Cerebellar nuclear complex (tissue), 1 donor: ENCODE measurements at places on chromosomes 13 and 19.
A peak's percentile ranks its signal among the peaks of the same experiment; 100 is the strongest.

DNA sequence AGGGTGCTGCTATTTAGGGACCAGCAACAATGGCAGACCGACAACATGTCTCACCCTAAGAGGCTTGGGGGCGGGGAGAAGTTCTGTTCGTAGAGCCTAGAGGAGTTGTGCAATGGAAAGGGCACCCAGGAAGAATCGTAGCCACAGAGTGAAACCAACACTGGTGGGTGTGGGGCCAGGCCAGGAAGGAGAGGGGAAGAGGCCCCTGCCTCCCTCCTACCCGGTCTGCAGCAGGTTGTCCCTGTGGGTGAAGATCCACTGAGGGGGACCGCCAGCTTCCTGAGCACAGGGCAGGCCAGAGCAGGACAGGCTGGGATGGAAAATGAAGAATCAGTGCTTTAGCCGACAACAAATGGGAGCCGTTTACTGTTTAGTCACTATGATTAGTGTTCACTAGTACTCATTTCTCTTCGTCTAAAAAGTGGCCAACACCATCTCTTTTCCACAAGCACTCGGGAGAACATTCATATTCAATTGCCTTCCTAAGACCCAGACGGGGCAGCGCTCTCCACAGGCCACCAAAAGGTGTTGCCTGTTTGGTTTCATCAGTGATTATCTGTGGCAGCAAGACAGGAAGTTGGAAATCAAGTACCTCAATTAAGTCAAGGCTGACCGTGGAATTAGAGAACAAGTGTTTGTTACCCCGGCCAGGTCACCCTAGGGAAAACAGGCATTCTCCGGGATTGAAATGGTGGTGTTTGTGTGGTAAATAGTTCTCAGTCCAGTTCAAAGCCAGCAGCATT is 1.1 kb upstream of the ATP11A start:
- no peak for DNase-seq

- no peak for DNase-seq
These were observed 287.1 kb downstream of the TBC1D4 start for GRCh38 chr13:75194717-75195462.

DNA sequence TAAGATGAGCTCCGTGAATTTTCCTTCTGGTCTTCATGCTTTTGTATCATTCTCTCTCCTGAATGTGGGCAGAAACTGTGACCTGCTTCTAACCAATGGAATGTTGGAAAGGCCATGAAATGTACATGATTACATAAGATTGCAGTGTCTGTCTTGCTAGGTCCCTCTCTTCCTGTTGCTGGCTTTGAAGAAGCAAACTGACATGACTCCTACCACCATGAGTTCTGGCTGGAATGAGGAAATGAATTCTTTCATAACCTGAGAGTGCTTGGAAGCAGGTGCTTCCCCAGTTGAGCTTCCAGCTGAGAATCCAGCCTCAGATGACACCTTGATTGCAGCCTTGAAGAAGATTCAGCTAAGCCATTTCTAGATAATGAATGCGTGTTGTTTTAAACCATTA is 275.0 kb upstream of the MIR17HG start:
- DNase-seq: no peak

DNA sequence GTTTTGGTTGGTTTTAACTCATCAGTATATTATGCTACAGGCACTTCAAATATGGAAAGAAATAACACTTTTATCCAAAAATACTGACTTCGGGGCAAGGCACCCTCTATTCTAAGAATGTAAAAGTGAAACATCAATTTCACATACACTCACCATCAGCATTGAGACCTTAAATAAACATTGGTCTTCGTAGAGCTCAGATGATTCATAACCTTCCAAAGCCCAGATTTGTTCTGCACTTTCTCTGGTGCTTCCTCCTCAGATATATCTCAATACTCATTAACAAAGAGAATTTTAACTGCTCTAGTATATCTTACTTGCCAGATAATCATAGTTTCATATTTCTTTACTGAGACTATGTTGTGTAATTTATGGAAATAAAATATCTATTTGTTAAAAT is 794.3 kb downstream of the LIG4 start:
- DNase-seq: no peak

DNA sequence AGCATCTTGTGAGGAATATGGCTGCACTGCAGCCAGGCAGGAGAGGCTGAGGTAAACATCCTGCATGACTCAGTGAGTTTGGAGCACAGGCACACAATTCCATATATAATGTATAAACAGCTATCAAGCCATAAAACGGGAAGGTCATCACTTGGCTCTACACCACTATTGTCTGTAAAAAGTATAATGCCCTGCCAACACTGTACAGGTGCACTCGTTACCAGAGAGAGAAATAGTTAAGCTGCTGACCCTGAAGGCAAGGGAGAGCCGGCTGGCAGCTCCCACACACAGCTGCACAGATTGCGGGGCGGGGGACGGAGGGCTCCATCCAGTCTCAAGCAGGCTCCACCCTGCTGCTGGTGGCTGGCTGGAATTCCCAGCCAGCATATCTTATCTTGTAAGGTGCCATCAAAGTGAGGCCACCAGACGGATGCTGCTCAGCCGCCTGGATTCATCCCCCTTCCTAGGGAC is 668.1 kb downstream of the SLITRK5 start:
- DNase-seq: no peak

DNA sequence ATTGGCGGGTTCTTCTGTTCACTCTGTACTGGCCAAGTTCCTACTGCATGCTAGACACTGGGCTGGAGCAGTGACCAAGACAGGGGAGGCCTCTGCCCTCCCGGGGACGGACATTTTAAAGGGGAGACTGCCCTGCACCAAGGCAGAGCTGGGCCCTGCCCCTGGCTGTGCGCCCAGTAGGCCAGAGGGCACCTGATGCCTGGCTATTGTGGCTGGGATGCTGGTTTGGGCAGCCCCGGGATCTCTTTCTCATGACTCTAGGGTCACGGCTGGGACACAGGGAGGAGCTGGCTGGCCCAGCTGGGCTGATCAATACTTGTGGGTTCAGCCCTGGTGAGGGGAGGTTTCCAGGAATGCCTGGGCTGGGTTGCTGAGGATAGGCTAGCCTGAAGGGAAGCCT is 17.7 kb downstream of the LIPE start:
- no peak for DNase-seq

DNA sequence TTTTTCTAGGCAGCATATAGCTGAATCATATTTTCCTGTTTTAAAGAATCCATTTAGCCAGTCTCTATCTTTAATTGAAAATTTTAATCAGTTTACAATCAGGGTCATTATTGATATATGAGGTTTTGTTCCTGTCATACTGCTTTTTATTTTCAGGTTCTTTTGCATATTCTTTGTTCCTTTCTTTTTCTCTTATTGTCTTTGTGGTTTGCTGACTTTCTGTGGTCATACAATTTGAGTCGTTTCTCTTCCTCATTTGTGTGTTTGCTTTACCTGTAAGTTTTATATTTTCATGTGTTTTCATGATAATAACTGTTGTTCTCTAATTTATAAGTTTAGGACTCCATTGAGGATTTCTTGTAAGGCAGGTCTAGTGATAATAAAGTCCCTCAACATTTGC is 812.6 kb downstream of the DACH1 start:
- DNase-seq: no peak

DNA sequence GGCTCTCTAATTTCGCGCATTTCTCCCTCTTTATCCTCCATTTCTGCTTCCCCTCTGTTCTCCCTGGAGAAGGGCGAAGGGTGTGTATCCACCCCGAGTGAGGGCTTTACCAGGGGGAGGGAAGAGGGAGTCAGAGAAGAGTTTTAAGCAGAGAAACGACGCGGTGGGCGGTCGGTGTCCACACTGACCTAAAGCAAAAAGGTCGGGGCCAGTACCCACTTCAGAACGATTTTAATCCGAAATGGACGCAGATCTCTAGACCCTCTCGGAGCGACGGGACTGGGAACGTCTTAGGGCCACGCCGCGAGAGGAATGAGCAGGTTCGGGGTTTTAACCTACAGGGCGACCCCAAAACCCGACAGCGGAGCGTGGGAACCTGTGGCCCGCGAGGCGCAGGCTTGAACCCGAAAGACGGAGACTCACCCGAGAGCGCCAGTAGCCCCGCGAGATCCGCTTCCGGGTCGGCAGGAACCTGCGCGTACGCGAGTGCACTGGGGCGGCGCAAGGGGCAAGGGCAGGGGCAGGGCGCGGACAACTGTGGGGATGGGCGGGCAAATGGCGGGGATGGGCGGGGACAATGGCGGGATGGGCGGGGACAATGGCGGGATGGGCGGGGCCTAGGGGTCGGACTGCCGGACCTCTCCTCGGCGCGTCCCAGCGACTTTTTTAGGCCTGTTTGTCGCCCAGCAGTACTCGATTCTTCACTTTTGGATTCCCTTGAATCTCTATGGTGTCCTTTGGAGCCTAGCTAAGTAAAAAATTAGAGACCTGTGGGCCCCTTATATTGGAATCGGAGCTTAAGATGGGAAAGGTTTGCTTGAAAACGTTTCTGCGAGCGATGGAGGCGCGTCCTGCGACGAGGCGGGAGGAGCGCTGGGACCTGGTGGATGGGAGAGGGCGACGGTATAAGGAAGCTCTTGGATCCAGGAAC is at the start of gene ZNF677:
TSS of gene ZNF677 (minus strand) at position 463 of the 931 bp plus-strand sequence. CDS start 3,323 bp downstream, outside the sequence.
- peak; percentile 62 for DNase-seq

DNA sequence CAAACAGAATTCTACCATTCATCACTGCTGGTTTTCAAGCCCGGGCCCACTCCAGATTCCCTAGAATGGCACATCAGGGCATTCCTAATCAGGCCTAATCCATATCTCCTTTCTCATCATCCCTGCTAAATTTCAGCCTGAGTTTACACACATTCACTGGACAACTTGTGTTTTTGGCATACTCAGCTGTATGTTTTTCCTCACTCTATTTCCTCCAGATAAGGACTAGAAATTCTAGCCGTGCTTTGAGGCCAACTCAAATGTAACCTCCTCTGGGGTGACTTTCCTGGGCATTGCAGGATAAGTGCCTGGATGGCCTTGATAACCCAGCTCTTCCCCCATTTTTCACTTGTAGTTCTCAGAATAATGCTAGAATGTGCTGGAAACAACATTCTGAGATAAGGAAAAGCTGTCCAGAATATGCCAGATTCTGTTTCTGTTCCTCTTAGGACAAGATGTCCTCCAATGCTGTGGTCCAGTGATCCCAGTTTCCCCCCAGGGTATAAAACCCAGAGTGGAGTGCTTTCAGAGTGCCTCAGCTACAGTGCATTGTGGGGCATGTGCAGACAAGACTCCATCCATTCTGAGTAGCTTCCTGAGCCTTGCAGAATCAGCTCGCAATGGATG is 66.9 kb upstream of the CLDN10 start:
- no peak for DNase-seq

- DNase-seq: no peak
These were observed 72.2 kb downstream of the RASA3 start for GRCh38 chr13:114059946-114060860.

DNA sequence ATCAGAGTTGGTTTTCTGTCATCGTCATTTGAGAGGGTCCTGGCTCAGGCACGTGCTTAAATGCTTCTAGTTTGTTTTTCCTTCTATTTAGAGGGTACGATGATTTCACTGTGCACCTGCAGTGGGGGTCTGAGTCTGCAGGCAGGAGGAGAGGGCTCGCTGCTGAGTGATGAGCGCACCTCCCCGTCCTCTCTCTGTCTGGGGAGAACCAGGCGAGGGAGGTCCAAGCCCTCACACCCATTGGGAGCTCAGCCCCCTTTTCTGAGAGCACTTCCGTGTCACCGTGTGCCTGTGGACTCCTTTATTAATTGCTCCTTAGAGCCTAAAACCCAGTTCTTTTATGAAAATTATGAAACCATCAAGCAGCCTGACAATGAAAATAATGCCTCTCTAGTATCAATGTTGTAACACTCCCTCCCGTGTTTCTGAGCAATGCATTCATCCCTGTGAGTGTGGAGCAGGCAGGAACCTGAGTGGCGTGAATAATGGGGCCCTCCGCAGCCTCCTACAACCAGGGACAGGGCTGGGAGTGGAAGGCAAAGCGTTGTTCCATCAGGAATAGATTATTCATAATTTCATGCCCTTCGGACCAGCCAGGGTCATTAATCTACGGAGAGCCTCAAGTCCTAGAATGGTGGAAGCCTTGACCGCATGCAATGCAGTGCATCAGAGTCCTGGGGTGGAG is 191.6 kb downstream of the UQCRFS1 start:
- no peak for DNase-seq

DNA sequence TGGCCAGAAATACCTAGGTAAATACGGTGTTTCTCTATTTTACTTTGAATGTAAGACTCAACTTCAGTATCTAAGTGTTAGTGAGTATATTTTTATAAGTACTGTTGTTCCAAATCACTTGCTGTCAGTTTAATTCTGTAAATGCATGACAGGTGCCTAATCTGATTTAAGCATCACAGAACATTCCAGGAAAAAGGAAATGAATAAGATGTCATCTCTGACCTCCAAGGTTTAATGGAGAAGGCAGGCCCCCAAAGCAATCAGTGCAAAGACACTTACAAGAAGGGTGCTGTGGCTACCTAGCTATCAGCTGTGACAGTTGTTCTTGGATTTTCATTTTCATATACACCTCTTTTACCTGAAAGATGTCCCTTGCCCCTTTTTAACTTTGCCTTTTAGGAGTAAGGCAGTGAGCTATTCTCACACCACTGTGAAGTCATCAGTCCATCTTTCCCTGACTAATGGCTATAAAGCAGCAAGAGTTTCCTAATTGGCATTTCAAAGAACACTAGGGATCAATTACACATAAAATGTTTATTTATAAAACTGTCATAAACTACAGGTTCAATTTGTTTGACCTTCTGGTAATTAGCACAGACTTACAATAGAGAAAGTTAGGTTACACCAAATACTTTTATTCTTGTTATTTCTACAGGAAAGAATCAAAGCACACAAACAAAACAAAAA is 427.6 kb downstream of the SPRY2 start:
- no peak for DNase-seq

DNA sequence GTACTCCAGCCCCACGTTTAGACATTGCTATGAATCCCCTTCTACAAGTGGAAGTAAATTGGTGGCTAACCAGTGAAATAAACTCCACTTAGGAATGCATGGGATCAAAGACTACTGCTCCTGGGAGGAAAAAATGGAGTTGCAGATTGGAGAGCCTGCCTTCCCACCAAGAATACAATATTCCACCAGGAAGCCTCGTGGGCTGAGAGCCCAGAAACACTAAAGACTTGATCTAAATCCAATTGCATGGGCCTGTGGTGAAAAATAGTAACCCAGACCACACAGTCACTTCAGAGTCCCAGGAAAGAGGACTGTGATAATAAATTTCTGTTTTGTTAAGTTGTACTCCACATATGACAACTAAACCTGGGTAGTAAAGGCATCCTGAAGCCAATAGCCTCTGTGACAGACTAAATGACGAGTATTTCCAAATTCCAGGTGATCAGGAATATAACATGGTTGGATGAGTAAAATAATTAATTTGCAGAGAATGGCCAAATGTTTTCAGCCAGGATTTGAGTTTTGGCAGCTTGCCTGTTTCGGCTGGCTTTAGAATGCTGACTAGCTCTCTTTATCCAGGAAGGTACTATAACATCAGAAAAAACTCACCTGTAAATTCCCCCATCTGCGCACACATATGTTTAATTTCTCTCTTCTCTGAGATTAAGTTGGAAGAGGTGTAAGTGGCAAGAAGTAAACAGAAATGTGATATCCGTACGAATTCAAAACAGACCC is 480.3 kb downstream of the LIG4 start:
- no peak for DNase-seq

- no peak for DNase-seq
These were observed 82.2 kb downstream of the EDNRB start for GRCh38 chr13:77836423-77836822.

- no peak for DNase-seq
These were observed 118.8 kb downstream of the VWA8 start for GRCh38 chr13:41842036-41842620.

- no peak for DNase-seq
These were observed 10.2 kb downstream of the PPP1R14A start for GRCh38 chr19:38245826-38246498.

GRCh38 chr19:518598-519231 is 11.4 kb downstream of the TPGS1 start:
- no peak for DNase-seq

GRCh38 chr13:93740334-93740733 is 513.7 kb downstream of the GPC6 start:
- DNase-seq: no peak
